ENCODE measurements at places on chromosomes 2 and 18.
A peak's percentile ranks its signal among the peaks of the same experiment; 100 is the strongest.

- DNase-seq = no peak
Observed at GRCh38 chr2:232225895-232226294, 152.7 kb upstream of the ALPP start.

GRCh38 chr18:58541789-58542425 lies 87.0 kb downstream of the ALPK2 start:
- peak; percentile 65 for DNase-seq

DNA sequence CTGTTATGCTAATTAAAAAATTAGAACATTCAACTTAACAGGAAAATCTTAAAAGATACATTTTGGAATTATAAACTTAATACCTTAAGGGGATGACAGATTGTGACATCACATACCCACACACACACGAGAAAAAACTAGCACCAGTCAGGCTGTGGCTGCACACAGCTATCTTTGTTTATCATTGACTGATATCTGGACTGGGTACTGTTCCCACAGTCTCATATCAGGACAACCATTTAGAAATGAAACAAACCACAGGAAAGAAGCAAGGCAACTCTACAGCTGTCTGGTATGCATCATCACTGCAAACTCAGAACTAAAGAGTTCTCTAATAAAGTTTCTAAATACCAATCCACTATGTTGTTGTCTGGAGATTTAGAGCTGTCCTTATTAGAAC lies 210.9 kb upstream of the SMAD7 start:
- DNase-seq = peak; percentile 34

GRCh38 chr2:56191617-56192016 lies 7.8 kb downstream of the CCDC85A start:
- no peak for DNase-seq

DNA sequence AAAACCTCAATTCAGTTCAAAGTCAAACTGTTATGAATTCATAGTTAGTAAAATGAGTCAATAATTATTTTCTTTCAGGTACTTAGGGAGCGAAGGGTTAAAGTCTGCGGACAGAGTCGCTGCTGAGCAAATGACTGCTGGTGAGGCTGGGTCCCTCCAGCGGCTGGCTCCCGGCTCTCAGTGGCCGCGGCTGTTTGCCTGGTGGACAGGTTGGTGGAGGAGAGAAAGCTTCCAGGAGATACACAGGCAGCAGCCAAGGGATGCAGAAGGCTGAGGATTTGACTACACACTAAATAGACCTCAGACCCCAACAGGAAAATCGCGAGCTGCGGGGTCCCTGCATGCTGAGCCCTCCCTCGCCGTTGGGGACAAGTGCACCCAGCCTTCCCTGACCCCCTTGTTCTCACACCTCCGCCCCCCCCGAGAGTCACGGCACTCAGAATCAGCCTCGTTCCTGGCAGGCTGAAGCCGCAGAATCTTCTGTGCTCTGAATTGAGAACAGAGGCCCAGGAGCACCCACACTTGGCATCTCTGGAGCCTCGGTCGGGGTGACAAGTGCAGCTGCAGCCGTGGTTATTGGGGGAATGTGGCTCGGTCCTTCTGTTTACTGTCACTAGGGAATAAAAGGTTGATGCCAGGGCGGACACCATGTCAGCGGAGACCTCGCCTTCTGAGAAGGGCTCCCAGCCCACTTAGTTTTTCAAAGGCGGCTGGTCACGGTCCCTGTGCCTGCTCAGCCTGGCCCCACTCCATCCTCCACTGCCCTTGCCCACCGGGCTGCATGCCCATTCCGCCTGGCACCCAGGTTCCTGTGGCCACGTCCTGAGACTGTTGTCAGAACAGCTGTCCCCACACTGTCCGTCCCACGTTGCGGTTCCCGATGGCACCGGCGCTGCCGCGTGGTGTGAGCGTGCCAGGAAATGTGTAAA lies 74.0 kb downstream of the SLC66A2 start:
- DNase-seq = no peak

DNA sequence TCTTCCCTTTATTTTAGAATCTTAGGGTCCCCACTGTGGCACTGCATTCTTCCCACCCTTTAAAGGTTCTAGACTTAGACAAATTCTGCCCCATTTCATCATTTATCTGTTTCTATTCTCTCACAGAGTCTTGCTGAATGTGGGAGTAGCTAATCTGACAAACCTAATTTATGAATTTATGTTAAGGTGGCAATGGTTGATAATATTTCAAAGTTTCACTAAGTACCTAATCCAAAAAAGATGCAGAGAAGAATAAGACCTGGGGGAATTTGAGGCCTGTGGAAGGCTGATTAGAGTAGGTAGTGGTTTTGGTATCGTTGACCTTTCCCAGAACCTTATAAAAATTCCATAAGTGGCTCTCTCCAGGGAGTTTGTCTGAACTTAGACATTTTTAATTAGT lies 18.0 kb downstream of the KCNE4 start:
- no peak for DNase-seq

DNA sequence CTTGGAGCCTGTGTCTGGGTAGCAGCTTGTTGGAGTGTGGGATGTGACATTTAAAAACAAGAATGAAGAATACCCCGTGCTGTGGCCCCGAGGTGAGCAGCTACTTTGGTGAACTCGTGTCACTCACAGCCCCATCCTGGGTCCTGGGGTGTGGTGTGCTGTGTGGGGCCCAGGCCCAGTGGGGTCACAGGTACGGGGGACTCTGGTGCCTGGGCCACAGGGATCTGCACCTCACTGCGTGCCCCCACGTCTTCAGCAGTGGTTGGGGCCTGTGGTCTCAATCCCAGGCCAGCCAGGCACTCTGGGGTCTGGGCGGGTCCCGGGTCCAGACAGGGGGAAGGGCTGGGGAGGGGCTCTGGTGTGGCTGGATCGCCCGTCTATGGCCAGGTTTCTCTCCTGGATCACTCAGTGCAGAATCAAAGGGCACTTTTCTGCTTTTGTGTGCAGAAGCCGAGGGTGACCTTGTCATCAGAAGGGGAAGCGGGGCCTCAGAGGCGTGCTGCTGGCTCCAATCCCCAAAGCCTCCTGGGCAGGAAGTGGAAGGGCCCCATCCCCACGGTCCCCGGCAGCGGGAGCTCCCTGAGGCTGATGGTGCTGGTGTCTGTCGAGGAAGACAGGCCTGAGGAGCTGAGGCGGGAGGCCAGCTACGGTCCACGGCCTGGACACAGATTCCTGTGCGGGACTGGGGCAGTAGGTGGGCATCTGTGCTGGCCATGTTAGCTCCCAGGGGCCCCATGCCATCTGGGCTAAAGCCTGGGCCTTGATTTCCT lies 1.4 kb downstream of the GPR35 start:
- peak; percentile 50 for DNase-seq
